ENCODE measurements at places on chromosomes 4 and X.
A peak's percentile ranks its signal among the peaks of the same experiment; 100 is the strongest.

DNA sequence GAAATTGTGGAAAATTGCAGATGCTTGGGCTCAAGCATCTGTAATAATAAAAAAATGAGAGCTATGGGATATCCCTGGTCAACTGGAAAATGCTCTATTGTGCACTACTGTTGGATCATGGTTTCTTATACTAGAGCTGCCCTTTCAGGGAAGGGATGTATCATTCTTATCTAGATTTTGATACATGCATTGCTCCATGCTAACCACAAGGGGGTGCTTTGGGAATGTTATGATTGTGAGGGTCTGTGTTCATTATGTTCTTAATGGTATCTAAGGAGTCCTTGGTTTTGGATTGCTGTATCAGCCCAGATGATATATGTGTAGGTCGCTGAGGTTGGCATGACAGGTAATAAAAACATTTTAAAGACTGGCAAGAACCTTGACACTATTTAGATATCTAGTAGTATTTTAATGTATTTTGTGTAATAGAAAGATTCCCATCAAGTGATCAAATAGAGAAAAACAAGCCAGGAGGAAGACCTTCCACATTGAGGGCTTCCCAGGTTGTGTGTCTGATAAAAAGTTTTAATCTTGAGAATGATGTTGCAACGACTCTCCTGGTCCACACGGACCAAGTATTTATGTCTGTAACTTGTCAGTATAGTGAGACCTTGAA, 49.2 kb upstream of the TLR2 start:
- no peak for DNase-seq

DNA sequence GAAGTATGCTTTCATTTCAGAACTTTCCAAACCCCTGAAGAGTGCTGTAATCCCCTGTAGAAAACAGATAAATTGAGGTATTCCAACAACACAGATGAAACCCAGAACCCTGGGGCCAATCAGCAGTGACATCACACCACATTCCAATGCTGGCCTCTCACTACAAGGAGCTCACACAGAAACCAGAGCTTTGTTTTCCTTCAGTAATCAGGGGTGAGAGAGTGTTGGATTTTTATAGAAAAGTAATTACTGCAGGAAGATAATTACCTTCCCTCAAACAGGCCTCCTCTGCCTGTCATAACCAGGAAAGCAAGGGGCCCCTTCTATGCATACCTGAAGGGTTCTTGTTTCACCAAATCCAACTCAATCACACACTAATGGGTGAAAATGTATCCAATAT, 246.2 kb downstream of the SCFD2 start:
- no peak for DNase-seq

DNA sequence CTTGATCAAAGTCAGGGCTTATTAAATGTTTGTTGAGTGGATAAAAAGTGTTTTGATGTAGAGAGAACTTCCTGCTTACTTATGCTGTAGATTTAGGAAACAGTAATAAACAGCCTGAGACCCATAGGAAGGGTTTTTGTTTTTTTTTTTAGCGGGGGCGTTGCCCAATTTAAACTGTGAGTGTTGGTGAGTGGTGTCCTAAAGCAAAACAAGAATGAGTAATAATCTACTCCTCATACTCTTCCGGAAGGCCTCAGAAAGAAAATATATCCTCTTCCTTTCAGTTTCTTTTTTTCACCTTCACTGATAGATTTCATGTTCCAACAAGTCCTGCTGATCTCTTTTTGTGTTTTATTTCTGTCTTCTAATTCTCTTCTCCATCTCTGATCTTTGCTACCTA, 104.4 kb upstream of the SCML1 start:
- DNase-seq = no peak

DNA sequence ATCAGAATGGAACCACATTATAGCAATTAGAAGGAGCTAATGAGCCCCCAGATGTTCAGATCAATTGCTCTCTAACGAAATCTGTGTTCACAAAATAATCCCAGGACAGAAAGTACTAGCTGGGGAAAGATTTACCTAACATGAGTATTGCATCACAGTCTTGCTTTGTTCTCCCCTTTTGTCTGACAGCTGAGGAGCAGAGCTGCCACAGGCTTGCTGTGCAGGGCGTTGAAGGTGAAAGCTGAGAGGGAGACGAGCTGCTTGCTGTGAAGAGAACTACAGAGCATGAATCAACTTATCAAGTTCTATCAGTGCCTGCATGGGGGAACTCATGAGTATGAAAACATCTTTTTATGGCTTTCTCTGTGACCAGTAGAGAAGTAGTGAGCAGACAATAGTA, 441.2 kb downstream of the CENPC start:
- DNase-seq = no peak

DNA sequence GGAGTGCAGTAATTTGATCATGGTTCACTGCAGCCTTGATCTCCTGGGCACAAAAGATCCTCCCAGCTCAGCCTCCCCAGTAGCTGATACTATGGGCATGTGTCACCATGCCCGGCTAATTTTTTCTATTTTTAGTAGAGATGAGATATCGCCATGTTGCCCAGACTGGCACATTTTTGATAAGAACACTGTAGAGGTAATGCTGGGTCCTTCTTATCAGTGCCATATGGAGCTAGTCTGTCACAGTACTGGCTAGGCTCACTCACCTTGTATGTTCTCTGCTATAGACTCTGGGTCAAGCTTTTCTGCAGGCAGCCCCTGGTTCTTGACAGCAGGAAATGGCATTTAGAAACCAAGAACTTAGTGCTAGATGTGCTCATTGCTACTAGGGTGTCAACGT, 53.9 kb downstream of the BCOR start:
- DNase-seq = no peak

- DNase-seq = no peak
Measured at GRCh38 chr4:4861390-4862018, 2.0 kb downstream of the MSX1 start.

DNA sequence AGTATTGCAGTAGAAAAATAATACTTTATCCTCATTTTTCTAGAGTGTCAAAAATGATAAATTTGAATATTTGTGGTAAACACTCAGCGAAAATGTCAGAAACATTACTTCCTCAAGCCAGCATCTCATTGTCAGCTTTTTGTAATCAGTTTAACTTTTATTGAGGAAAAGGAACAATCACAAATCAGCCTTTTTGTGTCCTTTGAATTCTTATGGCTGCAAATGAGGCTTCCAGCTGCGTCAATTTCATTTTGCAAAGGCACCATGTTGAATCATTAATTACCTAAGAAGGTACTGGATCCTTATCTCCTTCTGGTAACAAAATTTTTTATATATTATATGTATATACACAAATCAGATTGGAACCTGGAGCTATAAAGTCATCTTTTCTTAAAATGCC, 442.6 kb upstream of the CPEB2 start:
- no peak for DNase-seq

- no peak for DNase-seq
Measured at GRCh38 chr4:76783836-76784235, 114.1 kb downstream of the SOWAHB start.

- DNase-seq = peak; percentile 51
Measured at GRCh38 chr4:173167758-173168395, 734 bp upstream of the GALNT7 start.

DNA sequence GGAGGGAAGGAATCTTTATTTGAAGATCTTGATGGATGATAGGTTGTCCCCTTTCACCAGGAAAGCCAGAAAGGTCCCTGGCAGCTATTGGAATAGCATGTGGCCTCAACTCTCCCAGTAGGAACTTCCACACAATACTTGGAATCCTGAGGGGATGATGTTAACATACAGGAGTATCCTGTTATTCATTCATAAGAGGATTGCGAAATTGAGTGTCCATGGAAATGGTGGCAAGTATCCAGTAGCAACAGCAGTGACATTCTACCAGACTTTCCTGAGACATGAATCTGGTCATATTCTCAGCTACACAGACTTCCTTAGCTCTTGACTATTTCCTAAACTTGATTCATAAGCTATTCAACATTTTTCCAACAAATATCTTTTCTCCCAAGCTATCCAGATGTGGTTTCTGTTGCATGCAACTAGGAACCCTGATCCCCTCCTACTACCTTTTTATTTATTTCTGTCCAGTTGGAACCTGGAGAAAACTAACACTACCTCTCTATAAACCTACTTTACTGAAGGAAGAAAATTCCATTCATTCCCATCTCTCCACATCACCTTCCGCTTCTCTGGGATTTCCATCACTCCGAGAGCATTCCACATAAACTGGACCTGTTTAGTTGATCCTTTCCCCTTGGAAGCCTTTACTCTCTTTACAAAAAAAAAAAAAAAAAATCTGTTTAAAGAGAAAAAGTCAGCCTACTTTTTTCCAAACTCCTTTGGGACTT, 101.8 kb downstream of the ANXA5 start:
- DNase-seq = no peak

DNA sequence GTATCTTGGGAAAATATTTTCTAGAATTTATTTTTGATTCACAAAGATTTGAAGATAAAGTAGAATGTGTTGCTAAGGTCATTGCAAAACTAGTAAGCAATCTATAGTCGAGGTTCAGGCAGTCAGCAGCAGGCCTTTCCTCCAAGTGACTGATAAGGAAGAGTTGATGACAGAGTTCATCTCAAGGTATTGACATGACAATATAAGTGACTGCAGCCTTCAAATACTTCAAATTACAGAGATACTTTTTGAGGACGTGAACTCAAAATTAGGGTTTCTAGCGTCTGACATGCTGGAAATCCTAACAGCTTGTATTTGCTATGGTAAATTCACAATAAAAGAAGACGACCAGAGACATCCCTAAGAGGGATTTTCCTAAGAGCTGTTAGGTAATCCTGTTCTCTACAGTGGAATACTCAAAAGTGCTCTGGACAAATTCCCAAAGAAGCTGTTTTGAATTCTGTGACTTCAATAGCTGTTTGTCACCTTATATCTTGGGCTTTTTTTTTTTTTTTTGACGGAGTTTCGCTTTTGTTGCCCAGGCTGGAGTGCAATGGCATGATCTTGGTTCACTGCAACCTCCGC, 7.4 kb downstream of the ARHGAP10 start:
- no peak for DNase-seq

GRCh38 chrX:153857348-153857903, 27.1 kb upstream of the PDZD4 start:
- DNase-seq = no peak

- no peak for DNase-seq
Measured at GRCh38 chr4:113534711-113535110, 226.8 kb downstream of the CAMK2D start.

DNA sequence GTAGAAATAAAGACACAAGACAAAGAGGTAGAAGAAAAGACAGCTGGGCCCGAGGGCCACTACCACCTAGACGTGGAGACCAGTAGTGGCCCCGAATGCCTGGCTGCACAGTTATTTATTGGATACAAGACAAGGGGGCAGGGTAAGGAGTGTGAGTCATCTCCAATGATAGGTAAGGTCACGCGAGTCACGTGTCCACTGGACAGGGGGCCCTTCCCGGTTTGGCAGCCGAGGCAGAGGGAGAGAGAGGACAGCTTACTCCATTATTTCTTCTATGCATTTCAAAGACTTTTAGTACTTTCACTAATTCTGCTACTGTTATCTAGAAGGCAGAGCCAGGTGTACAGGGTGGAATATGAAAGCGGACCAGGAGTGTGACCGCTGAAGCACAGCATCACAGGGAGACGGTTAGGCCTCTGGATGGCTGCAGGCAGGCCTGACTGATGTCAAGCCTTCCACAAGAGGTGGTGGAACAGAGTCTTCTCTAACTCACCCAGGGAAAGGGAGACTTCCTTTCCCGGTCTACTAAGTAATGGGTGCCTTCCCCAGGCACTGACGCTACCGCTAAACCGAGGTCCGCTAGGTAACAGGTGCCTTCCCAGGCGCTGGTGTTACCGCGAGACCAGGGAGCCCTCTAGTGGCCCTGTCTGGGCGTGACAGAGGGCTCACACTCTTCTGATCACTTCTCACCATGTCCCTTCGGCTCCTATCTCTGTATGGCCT, 44.9 kb downstream of the ZBTB49 start:
- peak; percentile 82 for DNase-seq

DNA sequence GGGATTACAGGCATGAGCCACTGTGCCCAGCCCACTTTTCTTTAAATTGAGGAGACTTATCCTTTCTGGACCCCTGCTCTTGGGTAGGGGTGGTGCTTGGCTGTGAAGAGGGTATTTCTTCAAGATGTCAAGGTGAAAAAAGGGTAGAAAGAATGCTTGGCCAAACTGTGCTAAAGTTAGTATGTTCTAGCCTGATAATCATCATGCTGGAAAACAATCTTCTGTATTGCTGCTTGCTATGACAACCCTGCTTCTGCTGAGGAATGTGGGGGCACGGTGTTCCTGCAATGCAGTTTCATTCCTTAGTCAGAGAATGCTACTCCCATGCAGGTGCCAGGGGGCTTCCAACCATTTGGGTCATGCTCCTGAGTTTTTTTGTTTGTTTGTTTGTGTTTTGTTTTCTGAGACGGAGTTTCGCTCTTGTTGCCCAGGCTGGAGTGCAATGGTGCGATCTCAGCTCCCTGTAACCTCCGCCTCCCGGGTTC, 4.0 kb upstream of the UBE2A start:
- no peak for DNase-seq
